ENCODE measurements at places on chromosomes 2 and 18. TPM values are rescaled to one million over a fixed set of nuclear protein-coding genes. Genes with fewer than 3 reads are reported as not detected.

GRCh38 chr2:174779361-174779928 is 15.2 kb upstream of the CHRNA1 start:
- no peak for DNase-seq

Gene CREB1
- 63.5 TPM for total RNA-seq

DNA sequence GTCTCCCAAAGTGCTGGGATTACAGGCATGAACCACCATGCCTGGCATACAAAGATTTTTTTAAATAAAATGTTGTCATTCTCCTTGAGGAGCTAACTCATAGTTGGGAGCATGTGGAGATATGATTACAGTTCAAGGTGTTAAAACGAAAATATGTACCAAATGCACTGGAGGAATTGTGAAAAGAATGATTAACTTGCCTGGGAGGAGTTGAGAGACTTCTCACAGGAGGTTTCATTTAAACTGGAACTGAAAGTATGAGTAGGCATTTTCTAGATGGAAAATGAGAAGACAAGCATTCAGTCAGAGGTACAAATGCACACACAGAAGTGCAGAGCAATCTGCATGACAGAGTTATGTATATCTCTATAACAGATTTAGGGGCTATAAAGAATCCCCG is 126.6 kb upstream of the PDE1A start:
- no peak for DNase-seq

GRCh38 chr18:35852786-35853185 is 119.7 kb upstream of the RMP24 start:
- no peak for DNase-seq

Gene CNTNAP5
- total RNA-seq, result 0.04 TPM

DNA sequence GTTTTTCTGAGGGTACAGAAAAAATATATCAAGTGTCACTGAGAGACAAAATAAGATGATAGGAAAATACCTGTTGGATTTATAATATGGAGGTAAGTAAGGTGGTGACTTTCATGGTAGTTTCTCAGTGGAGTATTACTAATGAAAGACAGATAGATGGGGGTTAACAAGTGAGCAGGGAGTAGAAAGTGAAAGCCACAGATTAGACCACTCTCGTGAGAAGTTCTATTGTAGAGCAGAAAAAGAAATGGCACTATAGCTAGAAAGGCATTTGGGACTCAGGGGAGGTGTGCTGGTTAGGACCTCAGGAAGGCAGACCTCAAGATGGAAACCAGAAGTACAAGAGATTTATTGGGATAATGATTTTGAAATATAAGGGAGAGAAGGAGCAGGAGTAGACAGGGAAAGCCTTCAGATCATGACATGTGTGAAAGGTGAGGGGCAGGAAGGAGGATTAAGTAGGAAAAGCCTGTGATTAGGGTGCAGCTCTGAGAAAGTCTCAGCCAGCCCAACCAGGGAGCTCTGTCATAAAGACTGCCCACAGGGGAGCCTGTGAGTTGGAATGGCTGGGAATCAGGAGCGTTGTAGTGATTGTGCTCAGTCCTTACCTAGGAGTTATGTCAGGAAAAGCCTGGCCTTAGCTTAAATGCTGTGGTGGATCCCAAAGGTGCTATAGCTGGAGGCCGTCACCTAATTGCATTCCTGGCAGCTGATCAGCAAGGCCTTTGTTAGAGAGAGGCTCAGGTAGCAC is 198.1 kb downstream of the IKZF2 start:
- no peak for DNase-seq

GRCh38 chr18:6971823-6972478 is 145.6 kb downstream of the LAMA1 start:
- no peak for DNase-seq

DNA sequence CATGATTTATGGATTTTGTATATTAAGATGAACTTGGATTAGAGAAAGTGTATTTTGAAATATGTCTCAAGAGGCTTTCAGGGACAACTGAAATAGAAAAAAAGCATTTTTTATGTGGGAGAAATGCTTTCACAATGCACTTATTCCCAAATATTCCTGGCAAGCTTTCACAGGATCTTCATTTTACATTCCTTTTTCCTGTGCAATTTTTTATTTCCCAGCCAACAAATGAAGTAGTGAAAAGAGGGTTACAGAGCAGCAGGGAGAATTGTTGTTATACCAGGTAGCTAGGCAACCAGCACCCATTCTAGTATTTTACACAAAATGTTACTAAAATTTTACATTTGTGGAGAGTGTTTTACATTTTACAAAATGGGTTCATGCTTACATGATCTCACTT is 167.0 kb upstream of the RPRM start:
- no peak for DNase-seq

DNA sequence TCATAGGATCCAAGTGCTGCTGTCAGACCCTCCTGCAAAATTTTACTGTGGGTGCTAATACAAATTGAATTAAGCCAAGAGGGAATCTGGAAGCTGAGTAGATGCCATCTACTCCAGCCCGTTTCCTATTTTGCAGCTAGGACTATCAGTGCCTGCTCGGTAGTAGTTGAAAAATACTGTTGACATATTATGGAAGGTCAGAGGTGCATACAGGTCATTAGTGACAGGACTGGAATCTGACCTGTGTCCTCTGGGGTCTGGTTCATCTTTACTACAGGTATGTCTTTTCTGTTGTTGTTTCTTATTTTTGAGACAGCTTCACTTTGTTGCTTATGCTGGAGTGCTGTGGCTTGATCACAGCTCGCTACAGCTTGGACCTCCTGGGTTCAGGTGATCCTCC is 58.8 kb downstream of the MAP4K4 start:
- DNase-seq, result no peak

DNA sequence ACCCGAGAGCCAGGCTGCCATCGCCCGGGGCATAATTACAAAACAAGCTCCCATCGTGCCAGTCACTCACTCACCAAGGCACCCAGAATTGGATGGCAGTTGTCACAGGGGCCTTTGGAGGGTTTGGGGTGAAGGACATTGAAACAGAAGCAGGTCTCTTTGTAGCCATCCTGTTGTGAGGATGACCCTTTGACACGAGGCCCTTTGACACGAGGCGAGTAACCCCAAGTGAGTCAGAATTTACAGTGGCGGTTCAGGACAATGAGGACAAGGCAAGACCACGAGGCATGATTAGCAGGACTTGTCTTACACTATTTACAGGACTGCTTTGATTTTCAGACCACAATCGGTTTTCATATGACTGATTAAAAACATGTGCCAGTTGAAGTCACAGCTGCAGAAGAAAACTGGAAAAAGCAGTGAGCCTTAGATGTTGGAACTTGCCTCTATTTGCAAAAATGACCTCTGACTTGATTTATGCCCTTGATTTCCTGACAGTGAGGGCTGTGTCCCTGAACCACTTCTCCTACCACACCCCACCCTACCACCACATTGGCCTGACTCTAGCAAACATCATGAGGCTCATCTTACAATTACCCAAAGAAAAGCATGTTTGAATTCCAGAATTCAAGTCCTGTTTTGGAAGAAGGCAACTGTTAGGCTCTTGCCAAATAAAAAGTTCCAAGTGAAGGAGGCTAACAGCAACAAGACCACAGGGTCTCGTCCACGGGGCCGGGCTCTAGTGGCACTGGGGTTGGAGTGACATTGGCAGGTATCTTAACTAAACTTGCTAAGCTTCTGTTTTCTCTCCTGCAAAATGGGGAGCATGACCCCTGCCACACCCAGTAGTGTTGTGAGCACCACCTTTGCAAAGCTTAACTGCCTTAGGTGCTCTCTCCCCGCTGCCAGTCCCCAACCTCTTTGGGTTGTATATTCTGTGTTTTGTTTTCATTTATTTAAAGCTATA is 64.4 kb upstream of the FOSL2 start:
- peak; percentile 22 for DNase-seq

- DNase-seq, result no peak
Measured at GRCh38 chr18:59354731-59355130, 4.3 kb downstream of the LMAN1 start.

DNA sequence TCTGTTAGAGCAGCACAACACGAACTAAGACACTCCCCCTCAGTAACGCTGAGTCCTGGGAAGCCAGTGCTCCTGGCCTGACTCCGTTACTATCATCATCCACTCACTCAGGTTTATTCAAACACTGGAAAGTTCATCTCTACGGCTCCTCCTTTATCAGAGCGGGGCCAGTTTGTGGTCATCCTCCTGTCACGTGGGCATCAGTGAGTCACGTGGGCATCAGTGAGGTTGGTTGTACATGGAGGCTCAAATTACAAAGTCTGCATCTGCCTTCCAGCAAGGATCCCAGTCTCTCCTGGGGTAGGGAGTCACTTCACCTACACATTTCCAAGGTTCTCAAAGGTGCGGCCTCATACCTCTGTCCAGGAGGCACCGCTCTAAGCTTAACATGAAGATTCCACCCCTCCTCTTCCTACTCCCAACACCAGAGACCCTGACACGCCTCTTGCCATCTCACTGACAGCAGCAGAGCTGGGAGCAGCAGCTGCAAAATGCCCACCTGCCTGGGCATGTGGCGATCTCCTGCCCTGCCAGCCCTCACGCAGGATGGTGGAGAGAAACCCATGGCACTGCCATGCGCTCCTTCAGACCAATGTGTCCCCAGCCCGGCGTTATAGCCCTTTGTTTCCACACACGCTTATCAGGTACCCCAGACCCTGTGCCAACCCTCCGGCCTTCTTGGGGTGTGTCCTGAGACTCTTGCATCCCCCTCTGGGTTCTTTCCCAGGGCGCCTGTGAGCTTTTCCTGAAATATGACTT is 99.2 kb upstream of the PTPRM start:
- DNase-seq, result no peak

DNA sequence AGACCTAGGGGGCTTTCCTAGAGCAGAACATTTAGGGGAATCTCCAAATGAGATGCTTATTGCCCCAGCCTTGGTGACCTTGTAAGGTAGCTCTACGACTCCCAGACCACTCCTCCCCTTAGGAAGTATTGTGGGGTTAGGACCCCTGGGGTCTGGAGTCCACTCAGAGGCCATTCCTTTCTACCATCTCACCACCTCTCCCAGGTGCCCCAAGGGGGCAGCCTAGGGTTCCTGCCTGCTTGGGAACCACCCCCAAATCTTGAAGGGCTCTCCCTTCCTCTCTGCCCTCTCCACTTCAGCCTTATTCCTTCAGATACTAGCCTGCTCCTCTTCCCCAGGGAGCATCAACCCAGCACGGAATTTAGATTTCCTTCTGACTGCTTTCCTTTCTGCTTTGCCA is 17.5 kb upstream of the EXOC6B start:
- DNase-seq, result peak; percentile 61

Gene AKAIN1
- not detected for total RNA-seq

Gene MOGAT1
- total RNA-seq, result not detected

- DNase-seq, result peak; percentile 95
Measured at GRCh38 chr2:233053928-233054784, 6.0 kb upstream of the INPP5D start.

Gene CNNM3
- total RNA-seq, result 19.3 TPM

DNA sequence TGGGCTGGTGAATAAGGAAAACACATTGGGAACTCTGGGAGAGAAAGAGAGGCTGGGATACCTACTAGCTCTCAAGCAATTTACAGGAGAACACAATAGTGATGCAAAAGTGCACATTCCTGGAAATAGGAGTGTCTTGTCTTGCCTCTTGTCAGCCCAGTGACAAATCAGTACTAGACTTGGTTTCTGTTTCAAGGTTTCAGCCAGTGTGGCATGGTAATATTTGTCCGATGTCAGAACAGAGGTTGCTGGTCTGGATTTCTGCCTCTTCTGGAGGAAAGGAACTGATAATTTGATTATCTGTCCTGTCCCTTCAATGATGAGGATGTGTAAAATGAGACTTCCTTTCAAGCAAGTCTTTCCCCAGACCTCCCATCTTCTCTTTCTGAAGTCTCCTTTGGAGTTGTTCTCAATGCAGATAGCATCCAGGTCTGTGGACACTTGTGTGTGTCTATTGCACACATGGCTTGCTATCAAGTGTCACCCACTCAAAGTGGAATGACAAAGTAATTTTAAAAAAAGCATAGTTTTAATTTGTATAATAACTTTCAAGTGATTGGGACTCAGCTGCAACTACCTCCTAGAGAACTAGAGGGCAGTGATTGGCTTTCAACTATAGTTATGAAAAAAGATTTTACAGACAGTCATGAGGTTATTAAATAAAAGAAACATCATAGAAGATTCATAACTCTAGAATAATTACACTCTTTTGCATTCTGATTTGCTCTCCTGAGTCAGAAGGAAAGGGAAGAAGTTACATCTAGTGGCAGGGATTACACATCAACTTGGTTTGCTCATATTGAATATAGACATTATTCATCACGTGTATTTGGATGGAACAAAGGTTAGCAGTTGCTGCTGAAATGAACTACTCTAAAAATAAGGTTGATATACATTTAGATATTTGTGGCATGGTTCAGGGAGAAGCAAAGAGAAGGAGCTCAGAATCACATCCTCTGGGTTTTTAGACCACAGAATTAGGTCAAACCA is 4.5 kb downstream of the GPR39 start:
- no peak for DNase-seq

DNA sequence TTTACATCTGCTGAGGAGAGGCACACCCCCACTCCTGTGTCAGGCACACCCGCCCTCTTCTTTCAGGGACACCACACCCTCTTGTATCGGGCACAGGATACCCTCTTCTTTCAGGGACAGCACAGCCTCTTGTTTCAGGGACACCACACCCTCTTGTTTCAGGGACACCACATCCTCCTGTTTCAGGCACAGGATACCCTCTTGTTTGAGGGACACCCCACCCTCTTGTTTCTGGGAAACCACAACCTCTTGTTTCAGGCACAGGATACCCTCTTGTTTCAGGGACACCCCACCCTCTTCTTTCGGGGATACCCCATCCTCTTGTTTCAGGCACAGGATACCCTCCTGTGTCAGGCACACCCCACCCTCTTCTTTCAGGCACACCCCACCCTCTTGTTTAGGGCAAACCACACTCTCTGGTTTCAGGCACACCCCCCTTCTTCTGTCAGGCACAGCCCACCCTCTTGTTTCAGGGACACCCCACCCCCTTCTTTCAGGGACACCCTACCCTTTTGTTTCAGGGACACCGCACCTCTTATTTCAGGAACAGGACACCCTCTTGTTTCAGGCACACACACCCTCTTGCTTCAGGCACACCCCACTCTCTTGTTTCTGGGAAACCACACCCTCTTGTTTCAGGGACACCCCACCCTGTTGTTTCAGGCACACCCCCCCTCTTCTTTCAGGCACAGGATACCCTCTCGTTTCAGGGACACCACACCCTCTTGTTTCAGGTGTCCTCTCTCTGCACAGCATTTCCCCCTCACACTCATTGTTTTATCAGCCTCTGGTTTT is 96.2 kb downstream of the TPO start:
- no peak for DNase-seq

Gene KIDINS220
- 28.4 TPM for total RNA-seq

Gene ORC2
- total RNA-seq, result 24.3 TPM

DNA sequence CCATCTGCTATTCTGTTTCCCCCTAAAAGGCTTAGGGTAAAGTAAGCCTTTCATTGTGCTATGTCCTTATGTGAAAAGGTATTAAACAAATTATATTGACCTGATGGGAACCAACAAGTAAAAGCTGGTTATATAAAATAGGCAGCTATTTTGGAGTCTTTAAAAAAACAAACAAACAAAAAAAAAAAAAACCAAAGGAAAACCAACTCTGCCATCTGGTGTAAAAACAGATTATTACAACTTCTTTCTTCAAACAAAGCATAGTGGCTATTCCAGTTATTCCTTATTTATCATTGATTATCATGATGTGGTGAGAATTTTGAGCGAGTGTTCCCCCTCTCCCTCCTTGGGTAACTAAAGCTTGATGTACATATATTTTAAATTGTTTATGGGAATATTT is 122.3 kb upstream of the FHL2 start:
- DNase-seq, result peak; percentile 49

Gene SRD5A2
- total RNA-seq, result 0.04 TPM

GRCh38 chr2:55157474-55157884 is 74.6 kb downstream of the CLHC1 start:
- DNase-seq, result no peak
